ENCODE measurements at places on chromosomes 13 and 19. TPM values are rescaled to one million over a fixed set of nuclear protein-coding genes. Genes with fewer than 3 reads are reported as not detected.

The IL17D gene
- 4.2 TPM for total RNA-seq

The PPP6R1 gene
- total RNA-seq = 32.9 TPM

The CBY2 gene
- not detected for total RNA-seq

The UBE2L5 gene
- not detected for total RNA-seq

The SIGLEC10 gene
- total RNA-seq = not detected

The HIPK4 gene
- total RNA-seq = under 0.01 TPM

The FAM216B gene
- total RNA-seq = not detected

Measured in endothelial cell of coronary artery (primary cell).